Myocyte (in vitro differentiated cells): ENCODE measurements at places on chromosomes 6 and 20.

DNA sequence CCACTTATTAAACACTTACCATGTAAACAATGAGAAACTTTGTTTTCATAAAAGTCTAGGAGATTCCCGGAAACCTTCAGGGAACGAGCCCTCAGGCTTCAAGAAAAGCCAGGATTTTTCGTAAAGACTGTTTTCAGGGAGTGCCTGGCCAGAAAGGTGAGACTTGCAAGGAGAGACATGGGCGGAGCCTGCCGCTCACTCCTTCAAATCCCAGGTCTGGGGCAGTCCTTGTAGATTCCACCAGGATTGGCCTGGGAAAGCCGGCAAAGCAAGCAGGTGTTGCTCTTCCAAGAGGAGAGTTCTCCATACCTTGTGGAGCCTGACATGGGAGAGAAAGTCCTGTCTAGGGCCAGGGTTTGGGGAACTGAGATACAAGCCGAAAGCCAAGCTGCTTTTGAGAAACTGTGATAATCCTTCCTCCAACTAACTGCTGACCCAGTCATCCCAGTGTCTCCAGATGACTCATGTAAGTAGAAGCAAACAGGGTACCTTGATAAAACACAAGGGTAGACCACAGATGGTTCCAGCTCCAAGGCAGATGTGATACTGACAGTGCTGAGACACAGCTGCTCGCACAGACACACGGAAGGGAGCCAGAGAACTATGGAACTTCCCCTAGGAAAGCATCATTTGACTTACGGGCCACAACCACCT, 69.4 kb upstream of the NAA20 start:
- DNase-seq: peak; percentile 54

DNA sequence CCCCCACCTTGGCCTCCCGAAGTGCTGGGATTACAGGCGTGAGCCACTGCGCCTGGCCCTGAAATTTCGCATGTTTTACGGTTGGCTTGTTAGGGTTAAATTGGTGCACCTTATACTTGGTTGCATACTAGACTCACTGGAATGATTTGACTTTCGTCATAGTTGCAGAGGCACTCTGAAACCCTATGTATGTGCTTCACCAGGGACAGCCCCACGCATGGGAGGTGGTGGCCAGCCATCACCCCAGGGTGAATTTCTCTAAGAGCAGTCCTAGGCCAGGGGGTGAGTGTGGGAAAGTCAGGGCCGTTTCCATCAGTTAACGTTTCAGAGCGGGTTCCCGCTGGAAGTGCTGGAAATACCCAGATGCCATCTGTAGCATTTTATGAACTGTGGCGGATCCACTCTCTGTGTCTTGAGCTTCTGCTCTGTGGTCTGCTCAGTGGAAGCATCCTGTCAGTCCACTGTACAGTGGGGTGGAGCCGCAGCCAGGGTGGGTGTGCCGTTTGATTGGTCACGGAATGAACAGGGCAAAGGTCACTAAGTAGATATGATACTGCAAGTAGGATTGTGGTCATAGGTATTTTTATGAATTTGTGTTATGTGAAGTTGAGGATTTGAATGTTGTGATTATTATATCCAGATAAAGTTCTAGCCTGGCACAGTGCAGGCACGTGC, 13.2 kb downstream of the DNAJC5 start:
- DNase-seq: no peak

DNA sequence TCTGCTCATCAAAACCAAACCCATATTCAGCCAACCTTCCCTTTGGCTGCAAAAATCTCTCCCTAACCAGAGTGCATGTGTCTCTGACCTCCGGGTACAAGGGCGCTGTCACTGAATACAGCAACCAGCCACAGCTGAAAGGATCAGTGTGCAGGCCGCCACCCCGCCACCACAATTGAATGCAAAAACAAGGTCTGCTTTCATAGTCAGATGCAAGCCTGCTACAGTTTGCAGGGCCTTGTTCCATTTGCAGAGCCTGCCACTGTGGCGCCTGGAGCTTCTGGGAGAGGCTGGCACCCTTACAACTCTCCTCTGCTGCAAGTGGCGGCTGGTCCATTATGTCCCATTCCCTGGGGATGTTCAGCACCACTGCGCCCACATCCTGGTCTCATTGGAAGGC, 23.5 kb downstream of the MDGA1 start:
- peak; percentile 65 for DNase-seq

DNA sequence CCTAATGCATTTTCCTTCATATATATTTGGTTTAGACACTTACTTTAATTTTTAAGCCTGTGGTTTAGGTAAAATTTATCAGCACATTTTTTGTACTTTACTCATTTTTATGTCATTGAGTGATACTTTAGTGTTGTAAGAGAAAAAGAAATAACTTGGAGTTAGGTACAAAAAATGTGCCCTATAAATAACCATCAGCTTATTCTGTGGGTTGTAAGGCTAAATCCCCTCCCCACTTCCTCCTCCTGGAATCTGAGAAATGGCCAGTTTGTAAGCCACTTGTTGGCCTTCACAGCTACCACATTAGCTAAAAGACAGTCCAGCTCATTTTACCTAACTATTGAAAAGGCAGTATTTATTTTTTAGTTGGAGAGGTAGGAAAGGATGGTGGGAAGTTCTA, 576.3 kb downstream of the PKHD1 start:
- DNase-seq: no peak

DNA sequence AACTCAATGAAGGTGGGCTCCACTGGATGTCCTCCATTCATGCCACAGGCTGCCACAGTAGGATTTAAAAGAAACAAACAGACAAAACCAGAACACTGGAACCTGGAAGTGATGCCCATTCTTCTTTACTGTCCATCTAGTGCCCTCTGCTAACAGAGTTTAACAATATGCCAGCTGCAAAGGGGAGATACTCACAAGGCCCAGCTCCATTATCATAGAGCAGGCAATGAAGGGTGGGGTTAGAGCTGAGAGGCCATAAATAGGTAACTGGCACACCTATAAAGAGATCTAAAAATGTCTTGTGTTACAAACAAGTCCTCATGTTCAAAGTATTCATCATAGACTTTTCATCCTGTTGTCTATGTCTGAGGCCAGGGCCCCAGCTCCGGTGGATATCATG, 75.6 kb downstream of the SOD2 start:
- DNase-seq: no peak

DNA sequence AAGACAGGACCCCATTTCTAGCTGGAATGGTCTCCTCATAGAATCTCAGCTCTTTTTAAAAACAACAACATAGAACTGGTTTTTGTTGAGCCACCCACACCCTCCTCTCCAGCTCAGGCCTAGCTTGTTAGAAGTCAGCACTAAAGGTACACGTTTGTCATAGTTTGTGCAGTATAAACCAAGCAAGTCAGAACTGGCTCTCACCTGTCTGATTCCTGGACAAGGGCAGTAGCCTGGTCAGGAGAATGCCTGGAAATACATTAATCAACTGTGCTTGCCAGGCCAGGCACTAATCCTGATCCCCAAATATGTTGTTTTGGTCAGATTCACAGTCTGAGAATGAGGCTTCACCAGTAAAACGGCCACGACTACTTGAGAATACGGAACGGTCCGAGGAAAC, 296.7 kb downstream of the ZFAND3 start:
- no peak for DNase-seq

- DNase-seq: no peak
Observed at GRCh38 chr20:35001596-35002362, 46.1 kb downstream of the MYH7B start.

DNA sequence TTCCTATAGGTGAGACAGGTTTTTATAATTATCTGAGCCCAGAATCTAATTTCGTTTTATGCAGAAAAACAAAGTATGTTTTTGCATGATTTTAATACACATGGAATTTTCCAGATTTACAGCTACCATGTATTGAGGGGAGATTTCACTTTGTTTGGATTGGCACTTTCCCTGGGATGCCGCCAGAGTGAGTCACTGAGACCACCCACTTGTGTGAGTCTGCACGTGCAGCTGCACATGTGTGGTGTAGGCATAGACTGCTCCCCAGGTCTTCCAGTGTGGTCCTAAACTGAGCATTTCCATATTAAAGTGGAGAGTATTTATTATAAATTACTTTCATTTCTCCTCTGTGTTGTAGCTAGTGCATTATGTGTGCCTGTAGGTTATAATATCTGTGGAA, 186.8 kb downstream of the UBE3D start:
- DNase-seq: peak; percentile 24

DNA sequence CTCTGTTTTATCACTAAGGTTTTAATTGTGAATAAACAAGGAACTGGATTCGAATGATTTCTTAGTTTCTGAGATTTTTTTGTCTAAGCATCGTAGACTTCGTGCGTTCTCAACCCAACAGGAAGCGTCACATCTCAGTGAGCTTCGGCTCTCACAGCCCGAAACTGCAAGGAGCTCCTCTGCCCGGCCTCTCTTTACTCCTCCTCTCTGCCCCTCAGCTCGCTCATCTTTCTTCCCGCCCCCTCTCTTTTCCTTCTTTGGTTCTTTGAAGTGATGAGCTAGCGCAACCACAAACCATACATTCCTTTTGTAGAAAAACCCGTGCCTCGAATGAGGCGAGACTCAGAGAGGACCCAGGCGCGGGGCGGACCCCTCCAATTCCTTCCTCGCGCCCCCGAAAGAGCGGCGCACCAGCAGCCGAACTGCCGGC, 480 bp upstream of the NT5E start:
- DNase-seq: peak; percentile 81

- no peak for DNase-seq
Observed at GRCh38 chr20:45487231-45487635, 17.7 kb downstream of the WFDC2 start.

DNA sequence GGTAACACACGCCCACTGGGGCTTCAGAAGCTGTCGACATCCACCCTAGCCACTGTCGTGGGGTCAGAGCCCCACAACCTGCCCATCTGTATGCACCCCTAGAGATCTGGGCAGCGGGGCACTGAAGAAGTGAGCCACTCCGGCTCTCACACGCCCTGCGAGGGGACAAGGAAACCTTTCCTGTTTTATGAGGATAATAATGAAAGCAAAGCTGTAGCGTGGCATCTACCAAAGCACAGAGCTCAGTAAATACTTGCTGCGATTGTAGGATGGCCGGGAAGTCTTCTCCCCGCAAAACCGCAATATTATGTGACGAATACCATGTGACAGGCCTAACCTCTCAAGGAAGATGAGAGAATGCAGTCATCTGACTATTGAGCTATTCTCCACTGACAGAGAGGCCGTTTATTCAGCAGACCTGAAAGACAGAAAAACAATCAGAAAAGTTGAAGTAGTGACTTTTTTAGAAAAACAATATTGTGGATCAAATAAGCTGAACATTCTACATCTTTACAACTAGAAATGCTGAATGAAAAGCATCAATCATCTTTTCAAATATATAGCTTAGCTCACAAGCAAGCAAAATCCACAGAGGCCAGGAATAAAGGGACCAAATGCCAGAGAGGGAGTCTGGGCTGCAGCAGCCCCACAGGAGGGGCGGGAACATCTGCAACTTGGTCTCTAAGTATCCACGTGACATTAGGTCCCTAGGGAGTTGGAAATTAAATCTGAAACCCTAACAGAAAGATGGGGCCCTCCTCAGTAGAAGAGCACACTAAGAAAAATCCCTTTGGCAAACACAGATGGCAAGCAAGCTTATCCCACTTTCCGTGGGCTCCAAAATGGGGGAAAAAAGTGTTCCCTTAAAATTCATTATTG, 207.8 kb downstream of the TTLL2 start:
- DNase-seq: no peak

DNA sequence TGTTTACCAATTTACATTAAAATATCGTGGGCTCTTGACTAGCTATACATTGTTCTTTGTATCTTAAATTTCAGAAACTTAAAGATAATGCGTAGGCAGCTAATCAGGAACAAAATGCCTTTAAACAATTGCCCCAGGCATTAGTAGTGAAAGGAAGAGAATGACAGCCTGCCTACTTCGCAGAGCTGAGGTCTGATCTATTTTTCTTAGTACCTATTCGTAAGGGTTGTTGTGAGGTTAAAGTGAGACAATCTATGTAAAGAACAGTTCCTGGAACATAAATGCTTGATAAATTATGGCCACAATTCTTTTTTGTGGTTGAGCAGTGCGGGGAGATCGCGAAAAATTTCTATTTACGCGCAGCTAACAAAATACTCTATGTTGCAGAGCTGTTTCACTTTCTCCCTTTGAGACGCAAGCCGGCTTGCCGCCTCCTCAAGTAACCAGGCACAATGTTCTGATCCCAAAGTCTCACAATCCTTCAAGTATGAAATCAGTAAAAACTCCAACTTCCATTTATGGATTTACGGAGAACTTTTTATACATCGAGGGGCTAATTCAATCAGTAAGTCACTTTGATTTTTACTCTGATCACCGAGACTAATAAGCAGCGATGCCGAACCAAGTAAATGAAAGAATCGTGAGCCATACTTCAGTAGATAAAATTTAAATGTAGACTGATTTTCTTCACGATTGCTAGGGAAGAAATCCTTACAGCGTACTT, 878 bp upstream of the PNRC1 start:
- peak; percentile 71 for DNase-seq

- peak; percentile 26 for DNase-seq
Observed at GRCh38 chr6:11650025-11650696, 112.6 kb downstream of the TMEM170B start.

GRCh38 chr6:16316741-16317251, 78.4 kb downstream of the GMPR start:
- peak; percentile 54 for DNase-seq
